ENCODE measurements at places on chromosomes 16 and 17.
A peak's percentile ranks its signal among the peaks of the same experiment; 100 is the strongest.

DNA sequence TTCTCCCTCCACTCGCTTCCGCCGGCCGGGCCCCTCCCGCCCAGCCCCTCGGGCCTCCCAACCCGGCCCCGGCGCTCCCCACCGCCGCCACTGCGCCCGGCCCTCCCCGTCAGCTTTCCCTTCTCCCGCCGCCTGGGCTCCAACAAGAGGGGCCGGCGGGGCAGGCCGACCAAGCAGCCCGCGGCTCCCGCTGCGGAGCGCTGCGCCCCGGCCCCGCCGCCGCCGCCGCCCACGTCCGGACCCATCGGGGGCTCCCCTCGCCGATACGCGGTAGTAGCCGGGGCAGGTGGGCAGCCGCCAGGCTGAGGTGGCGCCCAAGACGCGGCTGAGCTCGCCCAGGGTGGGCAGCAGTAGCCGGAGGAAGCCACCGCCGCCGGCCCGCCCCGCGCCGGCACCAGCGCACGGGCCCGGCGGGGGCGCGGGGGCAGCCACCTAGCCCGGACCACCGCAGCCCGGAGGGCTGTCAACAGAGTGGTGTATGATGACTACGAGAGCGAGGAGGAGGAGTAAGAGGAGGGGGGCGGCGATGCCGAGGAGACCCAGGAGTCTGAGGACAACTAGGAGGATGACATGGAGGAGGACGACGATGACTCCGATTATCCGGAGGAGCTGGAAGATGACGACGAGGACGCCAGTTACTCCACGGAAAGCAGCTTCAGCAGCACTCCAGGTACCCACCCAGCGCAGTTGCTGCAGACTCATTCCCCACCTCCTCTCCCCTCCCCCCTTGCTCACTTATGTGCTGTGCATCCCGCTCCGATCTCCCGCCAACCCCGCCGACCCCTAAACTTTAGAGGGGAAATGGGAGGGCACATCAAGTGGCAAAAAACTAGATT, 498 bp downstream of the LRRC37B start:
- DNase-seq = peak; percentile 51

DNA sequence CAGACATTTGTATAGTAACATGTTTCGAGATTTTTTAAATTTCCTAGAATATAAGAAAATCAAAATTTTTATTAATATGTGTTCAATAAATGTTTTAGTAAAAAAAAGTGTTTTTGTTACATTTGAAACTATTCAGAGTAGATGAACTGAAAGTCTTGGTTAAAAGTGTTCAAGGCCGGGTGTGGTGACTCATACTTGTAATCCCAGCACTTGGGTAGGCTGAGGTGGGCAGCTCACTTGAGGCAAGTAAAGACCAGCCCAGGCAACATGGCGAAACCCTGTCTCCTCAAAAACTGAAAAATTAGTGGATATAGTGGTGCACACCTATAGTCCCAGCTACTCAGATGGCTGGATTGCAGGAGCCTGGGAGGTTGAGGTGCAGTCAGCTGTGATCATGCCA, 16.8 kb upstream of the PHKG2 start:
- no peak for DNase-seq

DNA sequence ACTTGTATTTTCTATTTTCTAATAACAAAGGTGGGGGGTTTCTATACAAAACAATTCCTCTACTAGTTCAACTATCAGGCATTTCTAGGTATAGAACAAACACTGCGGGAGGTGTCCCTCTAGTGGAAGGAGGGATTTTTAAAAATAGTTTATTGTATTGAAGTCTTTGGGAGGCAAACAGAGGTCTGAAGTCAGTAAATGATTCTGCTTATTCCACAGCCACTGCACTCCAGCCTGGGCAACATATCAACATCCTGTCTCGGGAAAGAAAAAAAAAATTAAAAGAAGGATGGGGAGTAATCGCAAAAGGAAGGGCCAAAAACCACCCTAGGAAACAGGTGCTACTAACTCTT, 648 bp upstream of the ERCC4 start:
- peak; percentile 17 for DNase-seq

- no peak for DNase-seq
These were observed 23.0 kb downstream of the SUPT6H start for GRCh38 chr17:28684963-28685362.

DNA sequence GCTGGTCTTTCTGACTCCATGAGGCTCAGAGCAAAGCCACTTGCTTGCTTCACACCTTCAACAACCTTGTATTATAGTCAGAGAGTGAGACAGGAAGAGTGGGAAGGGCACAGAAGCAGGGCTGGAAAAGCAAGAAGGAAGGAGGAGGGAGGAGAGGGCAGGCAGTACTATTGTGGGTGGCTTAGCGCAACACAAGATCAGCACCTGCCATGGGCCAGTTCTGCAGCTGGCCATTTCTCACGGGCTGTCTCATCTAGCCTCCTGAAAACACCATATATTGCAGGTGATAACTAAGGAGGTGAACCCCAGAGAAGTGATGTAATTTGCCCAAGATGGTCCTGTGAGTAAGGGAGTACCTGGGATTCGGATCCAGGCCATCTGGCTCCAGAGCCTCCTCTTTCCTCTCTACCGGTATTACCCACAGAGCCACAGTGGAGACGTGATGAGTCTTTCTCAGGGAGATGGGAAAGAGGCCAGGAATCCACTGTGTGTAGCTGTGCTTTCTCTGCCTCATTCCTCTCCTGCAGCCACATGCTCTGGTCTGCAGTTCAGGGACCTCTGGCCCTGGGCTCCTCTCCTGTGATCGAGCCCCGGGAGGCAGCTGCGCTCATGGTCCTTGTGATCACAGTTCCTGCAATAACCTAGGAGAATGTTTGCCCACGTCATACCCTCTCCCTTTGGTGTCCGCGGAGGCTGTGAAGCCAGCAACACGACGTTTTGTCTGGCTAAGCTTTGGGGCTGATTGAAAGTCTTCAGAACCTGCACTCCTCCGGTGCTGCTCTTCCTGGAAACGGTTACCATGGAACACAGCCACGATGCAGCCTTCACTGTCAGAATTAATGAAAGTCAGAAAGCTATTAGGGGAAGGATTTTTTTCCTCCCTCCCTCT, 178.1 kb upstream of the CCL2 start:
- DNase-seq = no peak

GRCh38 chr16:59740858-59741257, 1006.7 kb upstream of the GOT2 start:
- no peak for DNase-seq

GRCh38 chr16:9058211-9058610, 33.2 kb upstream of the HAPSTR1 start:
- DNase-seq = no peak

GRCh38 chr17:64491994-64492393, 4.9 kb downstream of the POLG2 start:
- DNase-seq = no peak

DNA sequence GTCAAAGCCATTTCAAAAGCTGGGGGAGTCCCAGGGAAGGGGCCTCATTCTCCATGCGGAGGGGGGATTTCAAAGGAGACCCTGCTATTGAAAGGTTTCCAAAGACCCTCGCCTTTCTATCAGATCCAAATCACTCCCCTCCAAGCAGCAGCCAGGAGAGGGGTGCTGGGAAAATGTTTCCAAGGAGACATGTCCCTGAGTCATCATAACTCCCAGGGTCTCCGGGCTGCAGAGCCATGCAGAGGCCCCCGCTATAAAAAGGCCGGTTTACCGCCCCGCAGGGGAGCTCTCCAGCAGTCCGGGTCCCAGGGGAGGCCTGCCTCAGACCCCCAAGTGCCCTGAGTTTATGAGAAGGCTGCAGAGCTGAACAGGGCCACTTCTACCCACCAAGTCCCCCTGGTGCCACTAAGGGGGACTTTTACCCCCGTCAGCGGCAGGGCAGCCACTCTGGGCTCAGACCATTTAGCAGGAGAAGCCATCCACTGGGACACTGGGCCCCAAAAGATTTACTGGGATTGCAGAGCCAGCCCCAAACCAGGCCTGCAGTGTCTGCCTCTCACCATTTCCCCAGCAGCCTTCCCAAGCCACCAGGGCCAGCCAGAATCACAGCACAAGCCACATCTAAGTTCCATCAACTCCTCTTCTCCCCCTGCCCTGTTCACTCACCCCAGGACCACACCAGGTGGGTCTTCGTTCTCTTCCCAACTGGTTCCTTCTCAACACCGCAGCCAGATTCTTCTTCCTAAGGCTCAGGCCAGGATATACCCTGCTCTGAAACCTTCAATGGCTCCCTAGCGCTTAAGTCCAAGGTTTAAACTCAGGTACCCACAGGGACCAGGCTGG, 234.4 kb downstream of the ZNF423 start:
- no peak for DNase-seq

- no peak for DNase-seq
These were observed 101.0 kb upstream of the DNAH17 start for GRCh38 chr17:78678222-78678557.

GRCh38 chr17:15438491-15439105, 28.8 kb downstream of the CDRT4 start:
- DNase-seq = no peak

GRCh38 chr17:77444984-77445759, 304.4 kb downstream of the SEC14L1 start:
- DNase-seq = peak; percentile 84

- DNase-seq = no peak
These were observed 49.6 kb downstream of the MGAT5B start for GRCh38 chr17:76917829-76918228.

DNA sequence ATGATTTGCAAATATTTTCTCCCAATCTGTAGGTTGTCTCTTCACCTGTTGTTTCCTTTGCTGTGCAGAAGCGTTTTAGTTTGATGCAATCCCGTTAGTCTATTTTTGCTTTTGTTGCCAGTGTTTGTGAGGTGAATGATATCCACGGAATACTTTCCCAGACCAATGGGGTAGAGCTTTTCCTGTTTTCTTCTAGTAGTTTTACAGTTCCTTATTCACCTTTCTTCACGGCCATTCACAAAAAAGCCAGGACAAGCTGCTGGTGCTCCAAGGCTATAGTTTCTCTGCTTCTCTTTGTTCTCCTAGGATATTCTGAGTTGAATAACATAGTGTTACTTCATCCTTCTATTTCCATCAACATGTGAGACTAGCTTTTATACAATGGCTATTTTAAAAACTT, 98.7 kb downstream of the UTP18 start:
- no peak for DNase-seq

DNA sequence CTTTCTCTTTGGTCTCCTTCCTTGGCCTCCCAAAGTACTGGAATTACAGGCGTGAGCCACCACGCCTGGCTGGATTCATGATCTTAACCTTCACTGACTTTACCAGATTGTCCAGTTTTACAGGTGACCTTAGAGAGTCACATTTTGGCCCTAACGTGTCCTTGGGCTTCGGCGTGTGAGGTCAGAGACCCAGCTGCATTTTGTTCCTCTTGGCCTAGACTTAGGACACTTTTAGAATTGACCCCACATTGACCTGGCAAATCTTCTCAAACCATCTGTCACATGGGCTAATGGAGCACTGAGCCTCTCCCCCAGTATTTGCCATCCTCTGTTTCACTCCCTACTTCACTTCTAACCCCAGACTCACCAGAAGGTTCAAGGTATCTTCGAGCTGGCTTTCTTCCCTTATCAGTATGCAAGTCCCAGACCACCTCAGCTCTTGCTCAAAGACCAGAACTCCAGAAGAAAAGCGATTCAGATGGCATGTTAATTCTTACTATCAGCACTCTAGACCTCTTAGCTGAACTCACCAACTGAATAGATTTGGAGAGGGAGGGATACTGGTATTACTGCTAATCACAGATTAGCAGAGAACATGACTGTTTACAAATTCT, 1.7 kb upstream of the CYTH1 start:
- no peak for DNase-seq

GRCh38 chr17:74303305-74303704, 22.7 kb upstream of the KIF19 start:
- no peak for DNase-seq

- DNase-seq = no peak
These were observed 28.0 kb downstream of the ZCCHC14 start for GRCh38 chr16:87464691-87465300.

DNA sequence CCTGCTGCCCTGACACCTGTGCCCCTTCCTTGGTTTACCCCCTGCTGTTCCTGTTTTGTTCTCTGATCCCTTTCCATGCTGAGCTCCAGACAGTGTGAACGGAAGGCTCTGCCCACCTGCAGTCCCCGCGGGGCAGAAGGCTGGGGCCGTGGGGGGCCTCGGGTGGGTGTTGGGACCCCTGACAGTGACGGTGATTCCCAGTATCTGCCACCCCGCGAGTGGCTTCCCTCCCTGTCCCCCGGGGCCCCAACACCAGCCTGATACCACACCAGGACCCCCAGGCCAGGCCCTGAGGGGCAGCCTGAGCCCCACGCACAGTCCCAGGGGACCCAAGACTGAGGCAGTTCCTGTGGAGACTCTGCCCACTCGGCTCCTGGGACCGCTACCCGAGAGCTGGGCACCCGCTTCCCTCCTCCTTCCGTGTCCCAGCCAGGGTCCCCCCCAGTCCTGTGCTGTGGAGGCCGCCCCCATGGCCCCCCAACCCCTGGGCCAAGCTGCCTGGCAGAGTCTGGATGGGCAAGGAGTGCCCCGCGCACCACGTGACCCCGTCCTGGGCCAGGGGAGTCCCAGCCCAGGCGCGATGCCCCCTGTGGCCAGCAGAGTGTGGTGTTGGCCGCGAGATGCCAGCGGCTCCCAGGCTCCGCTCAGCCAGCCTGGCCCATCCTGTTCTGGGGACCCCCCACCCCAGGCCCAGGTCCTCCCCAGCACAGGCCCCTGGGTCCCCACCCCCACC, 10.0 kb upstream of the C1QTNF8 start:
- peak; percentile 70 for DNase-seq

GRCh38 chr16:86533767-86534351, 21.2 kb downstream of the MTHFSD start:
- DNase-seq = no peak

DNA sequence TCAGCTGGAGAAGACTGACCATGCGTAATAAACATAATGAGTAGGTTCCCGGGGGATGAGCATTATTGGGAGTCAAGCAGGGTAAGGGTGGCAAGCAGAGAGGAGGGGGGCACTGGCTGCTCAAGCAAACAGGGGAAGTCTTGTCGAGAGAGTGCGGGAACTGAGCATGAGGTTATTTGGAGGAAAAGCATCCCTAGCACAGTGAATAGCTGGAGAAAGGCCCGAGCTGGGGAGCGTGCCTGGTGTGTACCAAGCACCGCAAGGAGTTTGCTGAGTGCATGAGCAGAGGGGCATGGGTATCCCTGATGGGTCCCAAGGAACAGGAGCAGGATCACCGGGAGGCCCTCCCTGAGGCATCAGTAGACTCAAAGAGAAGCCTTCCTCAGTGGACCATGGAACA, 17.2 kb downstream of the CYTH1 start:
- no peak for DNase-seq

GRCh38 chr16:19375561-19376158, 42.0 kb upstream of the TMC5 start:
- peak; percentile 74 for DNase-seq

Data from germinal center (tissue), 1 donor.